ENCODE measurements at places on chromosomes 7 and 10. TPM values are rescaled to one million over a fixed set of nuclear protein-coding genes. Genes with fewer than 3 reads are reported as not detected.

Gene DPY19L1
- 2.0 TPM for total RNA-seq

Gene GIMAP8
- total RNA-seq: 0.29 TPM

DNA sequence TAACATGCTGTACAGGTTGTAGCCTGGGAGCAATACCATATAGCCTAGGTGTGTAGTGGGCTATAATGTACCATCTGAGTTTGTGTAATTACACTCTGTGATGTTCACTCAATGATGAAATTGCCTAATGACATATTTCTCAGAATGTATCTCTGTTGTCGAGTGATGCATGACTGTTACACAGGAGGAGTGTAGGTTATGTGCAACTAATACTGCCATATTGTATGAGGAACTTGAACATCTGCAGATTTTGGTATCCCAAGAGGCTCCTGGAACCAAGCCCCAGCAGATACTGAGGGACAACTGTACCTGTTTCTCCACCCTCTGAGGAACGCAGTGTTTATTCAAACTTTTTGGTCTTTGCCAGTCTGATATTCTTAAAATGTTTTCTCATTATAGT, 38.6 kb downstream of the NACAD start:
- no peak for DNase-seq

Gene CUEDC2
- total RNA-seq: 22.8 TPM

Gene ABCB1
- 0.45 TPM for total RNA-seq

Gene ADCYAP1R1
- total RNA-seq: 8.4 TPM

Gene IQUB
- not detected for total RNA-seq

GRCh38 chr10:30784897-30785605, 155.5 kb upstream of the LYZL2 start:
- DNase-seq: peak; percentile 95

GRCh38 chr7:41630741-41631140, 72.1 kb downstream of the INHBA start:
- no peak for DNase-seq

DNA sequence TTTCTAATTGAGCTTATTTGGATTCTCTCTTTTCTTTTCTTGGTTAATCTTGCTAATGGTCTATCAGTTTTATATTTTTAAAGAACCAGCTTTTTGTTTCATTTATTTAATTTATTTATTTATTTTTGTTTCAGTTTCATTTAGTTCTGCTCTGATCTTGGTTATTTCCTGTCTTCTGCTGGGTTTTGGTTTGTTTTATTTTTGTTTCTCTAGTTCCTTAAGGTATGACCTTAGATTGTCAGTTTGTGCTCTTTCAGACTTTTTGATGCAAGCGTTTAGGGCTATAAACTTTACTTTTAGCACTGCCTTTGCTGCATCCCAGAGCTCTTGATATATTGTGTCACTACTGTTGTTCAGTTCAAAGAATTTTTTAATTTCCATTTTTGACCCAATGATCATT, 149.7 kb upstream of the SLC25A13 start:
- DNase-seq: no peak

GRCh38 chr10:70557876-70558275, 44.7 kb downstream of the PRF1 start:
- no peak for DNase-seq

DNA sequence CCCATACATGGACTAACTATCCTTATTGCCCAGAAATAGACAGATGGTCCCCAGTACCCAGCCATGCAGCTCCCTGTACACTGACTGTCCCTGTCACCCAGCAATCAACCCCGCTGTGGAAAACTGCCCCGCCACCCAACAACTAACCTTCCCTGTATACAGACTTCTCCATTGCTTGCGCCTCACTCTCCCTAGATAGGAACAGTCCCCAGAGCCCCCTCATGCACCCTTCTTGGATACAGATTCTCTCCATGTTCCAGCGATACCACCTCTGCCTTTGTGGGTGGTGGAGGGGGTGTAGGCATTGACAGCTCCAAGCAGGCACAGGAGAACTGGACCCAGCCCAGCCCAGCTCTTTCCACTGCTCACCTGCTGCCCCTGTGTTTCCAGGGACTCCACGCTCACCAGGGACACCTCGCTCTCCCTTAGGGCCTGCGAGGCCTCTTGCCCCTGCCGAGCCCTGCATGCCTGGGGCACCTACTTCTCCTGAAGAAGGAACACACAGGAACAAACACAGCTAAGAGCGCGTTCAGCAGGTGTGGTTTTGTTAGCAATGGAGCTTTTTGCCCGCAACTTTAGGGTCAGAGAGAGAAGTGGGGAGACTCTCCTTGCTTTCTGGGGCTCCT, 7.2 kb downstream of the SFTPD start:
- DNase-seq: no peak

Gene BICC1
- 25.0 TPM for total RNA-seq

Gene FAM204A
- total RNA-seq: 39.5 TPM

Gene GCK
- not detected for total RNA-seq

- DNase-seq: no peak
Observed at GRCh38 chr10:124019886-124020797, 73.3 kb downstream of the CHST15 start.

GRCh38 chr7:46559194-46559832, 638.2 kb upstream of the IGFBP3 start:
- DNase-seq: no peak

Gene NEUROG3
- total RNA-seq: not detected
